Activated CD8-positive, alpha-beta T cell treated with anti-CD3 and anti-CD28 coated beads, Interleukin-2, amount 10 ng/mL, durations not matched to agents 7 days and 5 days (primary cell): ENCODE measurements at places on chromosomes 16 and 17. TPM values are rescaled to one million over a fixed set of nuclear protein-coding genes. Genes with fewer than 3 reads are reported as not detected.

CCL8 gene
- total RNA-seq: not detected

NCBP3 gene
- 39.1 TPM for total RNA-seq

GRCh38 chr17:66175892-66176291 lies 16.0 kb downstream of the CEP112 start:
- no peak for DNase-seq

DNA sequence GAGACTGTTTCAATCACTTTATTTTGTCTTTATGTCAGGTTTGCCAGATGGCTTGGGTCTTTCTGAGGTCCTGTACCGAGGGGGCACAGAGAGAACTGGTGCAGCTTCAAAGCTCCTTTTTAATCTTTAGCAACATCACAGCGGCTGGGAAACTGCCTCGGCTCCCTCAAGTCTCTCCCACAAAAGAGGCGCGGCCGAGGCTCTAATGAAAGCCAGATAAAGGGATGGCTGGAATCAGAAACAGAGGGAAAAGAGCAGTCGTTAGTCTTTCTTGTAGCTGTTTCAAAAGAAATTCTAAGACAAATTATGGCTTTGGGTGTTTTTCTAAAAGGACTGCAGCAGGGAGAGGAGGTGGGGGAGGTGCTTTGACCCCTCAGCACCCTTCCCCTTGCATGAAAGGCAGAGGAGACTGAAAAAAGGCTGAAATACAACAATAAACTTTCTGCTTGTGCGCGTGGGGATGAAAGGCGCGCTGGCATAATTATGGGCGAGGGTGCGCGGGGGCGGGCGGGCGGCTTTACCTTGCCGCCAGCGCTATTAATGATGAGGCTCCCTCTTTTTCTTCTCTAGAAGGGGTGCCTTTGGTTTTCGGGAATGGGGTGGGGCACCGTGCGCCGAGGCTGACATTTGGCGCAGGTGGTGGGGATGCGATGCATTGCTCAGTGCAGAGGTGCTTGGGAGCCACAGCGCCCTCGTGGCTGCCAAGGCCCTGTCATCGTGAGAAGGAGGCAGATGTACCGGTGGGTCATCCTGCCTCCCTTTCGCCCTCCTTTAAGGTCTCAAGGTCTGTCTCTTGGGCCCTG lies 22.3 kb upstream of the BRD7 start:
- DNase-seq: no peak

- no peak for DNase-seq
Measured at GRCh38 chr16:75482434-75483205, 12.6 kb downstream of the CHST6 start.

GRCh38 chr16:10976634-10977033 lies 32.3 kb downstream of the CLEC16A start:
- DNase-seq: no peak

- no peak for DNase-seq
Measured at GRCh38 chr17:73798111-73798748, 154.0 kb upstream of the SDK2 start.

- DNase-seq: peak; percentile 25
Measured at GRCh38 chr16:14658063-14658462, 25.3 kb downstream of the BFAR start.

DNA sequence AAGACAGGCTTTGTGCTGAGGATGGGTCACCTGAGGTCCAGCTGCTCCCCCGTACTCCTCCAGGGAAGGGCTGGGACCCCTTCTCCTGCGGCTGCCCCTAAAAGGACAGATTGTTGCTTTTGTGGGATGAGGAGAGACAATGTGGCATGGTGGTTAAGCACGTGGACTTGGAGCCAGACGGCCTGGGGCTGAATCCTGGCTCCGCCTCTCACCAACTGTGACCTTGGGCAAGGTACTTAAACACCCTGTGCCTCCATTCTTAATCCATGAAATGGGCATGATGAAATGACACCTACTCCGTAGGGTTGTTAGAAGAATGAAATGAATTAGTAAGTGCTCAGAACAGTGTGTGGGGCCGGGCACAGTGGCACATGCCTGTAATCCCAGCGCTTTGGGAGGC lies 39.6 kb upstream of the PLCG2 start:
- no peak for DNase-seq

- DNase-seq: no peak
Measured at GRCh38 chr17:60699090-60699489, 21.4 kb downstream of the BCAS3 start.
